ENCODE measurements at places on chromosomes 5 and 9. TPM values are rescaled to one million over a fixed set of nuclear protein-coding genes. Genes with fewer than 3 reads are reported as not detected.

PLPPR1 gene
- total RNA-seq, result not detected

NDUFB6 gene
- 49.6 TPM for total RNA-seq

TAS2R1 gene
- total RNA-seq, result not detected

DNA sequence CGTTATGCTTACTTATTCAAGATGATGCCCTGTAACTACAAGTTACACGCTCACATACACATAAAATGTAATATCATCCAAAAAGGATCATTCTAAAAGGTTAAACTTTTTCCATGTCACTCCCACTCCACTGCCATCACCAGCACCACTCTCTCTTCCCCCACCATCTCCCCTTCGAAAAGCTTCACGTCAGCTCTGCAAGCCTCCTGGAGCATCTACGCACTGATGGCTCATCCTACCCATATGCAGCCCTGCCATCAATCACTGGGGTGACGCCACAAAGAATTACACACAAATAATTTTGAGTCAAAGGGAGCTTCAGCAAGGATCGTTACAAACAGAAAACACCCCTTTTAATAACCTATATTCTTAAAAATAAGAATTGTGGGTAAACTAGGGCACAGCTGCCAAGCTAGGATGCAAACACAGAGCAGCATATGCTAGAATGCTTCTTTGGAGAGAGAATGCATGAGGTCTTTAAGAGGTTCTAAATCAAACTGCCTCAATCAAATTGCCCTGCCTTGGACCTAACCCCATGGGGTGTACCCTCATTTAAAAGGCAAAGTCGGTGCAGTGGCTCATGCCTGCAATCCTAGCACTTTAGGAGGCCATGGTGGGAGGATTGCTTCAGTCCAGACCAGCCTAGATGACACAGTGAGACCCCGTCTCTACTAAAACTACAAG lies 56.1 kb downstream of the SHB start:
- DNase-seq, result no peak

DNA sequence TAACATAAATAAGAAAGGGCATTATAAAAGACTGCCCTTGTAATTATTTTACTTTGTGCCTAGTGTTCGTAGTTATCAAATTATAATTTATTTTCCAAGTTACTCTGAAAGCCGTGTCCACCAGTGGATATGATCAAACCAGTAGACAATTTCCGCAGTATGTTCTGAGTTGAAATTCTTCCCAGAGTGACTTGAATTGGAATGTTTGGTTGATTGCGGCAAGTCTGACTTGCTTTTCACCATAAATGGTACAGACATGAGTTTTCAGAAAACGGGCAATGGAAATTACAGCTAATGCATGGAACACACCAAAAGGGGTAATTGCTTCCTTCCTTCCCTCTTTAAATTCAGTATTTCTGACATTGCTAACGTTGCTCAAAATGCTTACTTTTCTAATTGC lies 56.6 kb downstream of the CHSY3 start:
- DNase-seq, result no peak

DNA sequence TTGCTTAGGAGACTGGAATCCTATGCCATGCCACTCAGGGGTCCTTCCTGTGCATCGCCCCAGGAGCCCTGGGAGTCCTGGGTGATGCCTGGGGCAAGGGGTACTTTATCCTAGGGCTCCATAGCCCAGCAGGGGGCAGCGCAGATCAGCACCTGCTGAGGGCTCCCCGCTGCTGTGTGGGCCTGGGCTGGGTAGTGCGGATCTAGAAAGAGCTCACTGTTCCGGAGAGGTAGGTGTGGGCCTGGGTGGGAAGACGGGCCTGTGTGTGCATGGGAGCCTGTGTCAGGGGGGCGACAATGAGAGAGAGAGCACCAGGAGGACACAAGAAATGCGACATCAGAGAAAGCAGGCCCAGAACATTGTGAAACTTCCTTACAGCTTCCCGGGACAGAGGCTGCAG lies 11.4 kb upstream of the DAB2IP start:
- peak; percentile 44 for DNase-seq

- no peak for DNase-seq
Measured at GRCh38 chr9:137253717-137254623, 1.2 kb upstream of the NELFB start.

- DNase-seq, result no peak
Measured at GRCh38 chr9:133858771-133859170, 120.6 kb upstream of the SARDH start.

DNA sequence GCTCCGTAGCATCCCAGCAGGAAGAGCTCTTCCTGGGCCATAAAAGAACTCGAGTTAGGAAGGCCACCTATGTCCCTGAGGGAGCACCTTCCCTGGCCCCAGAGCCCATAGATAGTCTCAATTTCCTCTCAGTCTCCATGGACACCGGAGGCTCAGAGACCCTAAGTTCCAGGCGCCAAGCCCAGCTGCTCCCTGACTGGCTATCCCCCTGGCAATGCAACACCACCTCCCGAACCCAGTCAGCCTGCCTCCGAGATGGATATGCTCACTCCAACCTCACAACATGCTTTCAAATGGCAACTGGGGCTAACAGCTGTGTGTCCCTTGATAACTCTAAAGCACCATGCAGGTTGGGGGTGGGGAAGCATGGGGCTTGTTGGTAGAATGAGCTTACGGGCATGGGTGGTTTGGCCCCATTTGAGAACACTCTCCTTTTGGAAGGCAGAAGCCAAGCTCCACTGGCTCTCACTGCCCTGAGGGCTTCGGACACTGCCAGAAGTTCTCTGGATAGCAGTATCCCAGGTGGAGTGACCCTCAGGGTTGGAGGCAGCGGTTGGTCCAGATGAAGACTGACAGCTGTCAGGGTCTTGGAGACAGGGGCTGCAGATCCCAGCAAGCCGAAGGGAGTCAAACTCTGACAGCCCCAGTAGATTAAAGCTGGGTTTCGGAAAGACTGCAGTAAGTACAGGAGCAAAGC lies 165.3 kb downstream of the PAX5 start:
- DNase-seq, result no peak

DNA sequence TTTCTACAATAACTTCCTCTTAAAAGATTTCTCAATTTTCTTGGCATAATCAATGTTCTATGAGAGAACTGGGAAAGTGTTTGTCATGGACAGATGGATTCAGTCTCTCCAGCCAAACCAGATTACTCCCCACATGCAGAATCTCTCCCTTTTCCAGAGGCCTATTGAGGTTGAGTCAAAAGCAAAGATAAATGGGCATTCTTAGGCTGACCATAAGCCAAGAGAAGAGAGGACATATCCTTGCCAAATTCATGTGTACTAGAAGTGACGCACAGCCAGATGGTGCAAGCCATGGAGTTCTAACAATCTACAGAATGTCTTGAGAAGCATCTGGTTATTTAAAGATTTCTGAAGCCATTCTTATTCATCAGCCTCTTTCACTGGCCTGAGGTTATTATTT lies 2115.0 kb downstream of the MAT2B start:
- DNase-seq, result no peak

DNA sequence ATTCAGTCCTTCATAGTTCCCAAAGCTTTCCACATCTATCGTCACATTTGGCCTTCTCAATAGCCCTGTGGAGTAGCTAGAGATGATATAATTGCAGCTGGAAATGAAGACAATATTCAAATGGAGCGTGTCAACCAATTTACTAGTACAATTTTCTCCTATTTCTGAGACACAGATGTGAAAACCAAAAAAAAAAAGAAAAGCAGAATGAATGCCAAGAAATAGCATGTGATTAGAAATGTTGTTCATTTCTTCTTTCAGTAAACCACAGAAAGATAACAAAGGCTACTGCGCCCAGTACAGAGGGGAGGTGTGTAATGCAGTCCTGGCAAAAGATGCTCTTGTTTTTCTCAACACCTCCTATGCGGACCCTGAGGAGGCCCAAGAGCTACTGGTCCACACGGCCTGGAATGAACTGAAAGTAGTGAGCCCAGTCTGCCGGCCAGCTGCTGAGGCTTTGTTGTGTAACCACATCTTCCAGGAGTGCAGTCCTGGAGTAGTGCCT lies 99.0 kb downstream of the MUSK start:
- DNase-seq, result no peak

DNA sequence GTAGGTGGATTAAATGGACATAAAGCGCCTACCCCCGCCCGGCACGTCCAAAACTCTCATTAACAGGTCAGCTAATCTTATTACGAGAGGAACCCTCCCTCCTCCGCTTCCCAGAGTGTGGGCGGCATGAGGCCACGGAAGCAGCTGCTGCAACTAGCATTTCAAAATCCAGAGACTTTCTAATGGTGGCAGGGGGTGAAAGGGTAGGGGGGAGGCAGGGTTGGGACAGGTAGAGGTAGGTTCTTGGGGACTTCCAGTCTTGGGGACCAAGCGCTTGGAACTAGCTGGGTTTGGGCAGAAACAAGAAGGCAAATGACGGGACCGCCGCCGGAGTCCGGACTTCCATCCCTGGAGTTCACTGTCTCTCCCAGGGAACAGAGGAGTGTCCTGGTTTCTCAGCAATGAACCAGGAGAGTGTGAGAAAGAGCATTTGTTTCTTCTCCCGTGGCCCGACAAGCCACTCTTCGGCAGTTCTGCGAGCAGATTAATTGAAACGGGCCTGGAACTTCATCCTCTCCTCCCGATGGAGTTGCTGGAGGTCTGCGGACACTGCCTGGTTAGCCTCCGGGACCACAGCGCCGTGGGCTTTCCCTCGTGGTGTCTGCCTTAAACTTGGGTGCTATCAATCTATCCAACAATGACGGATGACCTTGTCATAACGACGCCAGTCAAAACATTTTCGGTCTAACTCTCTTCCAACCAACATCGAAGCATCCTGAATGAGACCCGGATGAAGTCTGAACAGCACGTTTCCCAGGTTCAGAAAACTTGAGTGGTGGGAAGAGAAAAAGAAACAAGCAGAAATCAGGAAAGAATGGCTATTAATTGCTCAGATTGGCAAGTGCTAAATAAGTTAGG lies 1.6 kb upstream of the PRDM6 start:
- DNase-seq, result no peak

Measured in PC-9 (cell line).